ENCODE measurements at places on chromosomes 1 and 21.
A peak's percentile ranks its signal among the peaks of the same experiment; 100 is the strongest.

GRCh38 chr21:41641510-41641815, 125.4 kb downstream of the RIPK4 start:
- no peak for DNase-seq

- peak; percentile 43 for DNase-seq
Observed at GRCh38 chr1:74468982-74469603, 43.3 kb downstream of the LRRC53 start.

GRCh38 chr1:205286335-205286950, 35.1 kb downstream of the NUAK2 start:
- peak; percentile 39 for DNase-seq

DNA sequence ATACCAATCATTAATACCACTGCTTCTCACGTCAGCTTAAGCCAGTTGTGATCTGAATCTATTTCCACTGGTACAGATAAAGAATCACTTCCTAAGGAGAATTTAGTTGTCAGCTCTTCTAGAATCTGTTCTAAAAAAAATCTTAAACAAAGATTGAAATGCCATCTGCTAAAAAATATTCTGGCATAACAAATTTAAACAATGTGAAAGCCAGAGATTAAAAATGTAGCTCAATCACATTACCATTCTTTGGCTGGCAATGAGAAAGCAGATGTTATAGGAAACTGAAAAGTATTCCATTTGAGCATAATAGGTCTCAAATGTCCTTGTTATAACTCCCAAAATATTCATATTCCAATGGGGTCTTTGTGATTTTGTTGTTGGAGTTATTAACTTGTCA, 21.7 kb upstream of the LRRC8B start:
- DNase-seq, result no peak

- DNase-seq, result peak; percentile 70
Observed at GRCh38 chr1:160222546-160222945, 17.4 kb downstream of the PEA15 start.

DNA sequence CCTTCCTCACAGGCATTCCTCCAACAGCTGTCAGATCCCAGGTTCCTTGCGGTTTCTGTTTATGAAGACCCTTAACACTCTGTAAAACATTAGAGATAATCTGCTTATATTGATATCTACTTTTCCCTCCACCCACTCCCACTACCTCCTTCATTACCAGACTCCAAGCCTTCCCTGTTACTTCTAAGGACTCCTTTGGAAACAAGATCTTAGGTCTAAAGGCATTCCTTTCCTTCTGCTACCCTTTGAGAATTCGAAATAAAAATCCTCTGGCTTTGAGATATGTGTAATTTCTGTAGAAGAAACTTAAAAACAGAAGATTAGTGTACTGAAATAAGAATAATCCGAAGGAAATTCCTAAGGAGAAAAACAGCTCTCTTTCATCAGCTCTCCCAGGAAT, 23.7 kb upstream of the LYPLAL1 start:
- no peak for DNase-seq

- DNase-seq, result peak; percentile 46
Observed at GRCh38 chr21:40845441-40845995, 1.4 kb downstream of the DSCAM start.

GRCh38 chr1:100793659-100794058, 74.1 kb downstream of the VCAM1 start:
- no peak for DNase-seq

GRCh38 chr1:165631342-165632151, 513 bp downstream of the MGST3 start:
- DNase-seq, result peak; percentile 84

DNA sequence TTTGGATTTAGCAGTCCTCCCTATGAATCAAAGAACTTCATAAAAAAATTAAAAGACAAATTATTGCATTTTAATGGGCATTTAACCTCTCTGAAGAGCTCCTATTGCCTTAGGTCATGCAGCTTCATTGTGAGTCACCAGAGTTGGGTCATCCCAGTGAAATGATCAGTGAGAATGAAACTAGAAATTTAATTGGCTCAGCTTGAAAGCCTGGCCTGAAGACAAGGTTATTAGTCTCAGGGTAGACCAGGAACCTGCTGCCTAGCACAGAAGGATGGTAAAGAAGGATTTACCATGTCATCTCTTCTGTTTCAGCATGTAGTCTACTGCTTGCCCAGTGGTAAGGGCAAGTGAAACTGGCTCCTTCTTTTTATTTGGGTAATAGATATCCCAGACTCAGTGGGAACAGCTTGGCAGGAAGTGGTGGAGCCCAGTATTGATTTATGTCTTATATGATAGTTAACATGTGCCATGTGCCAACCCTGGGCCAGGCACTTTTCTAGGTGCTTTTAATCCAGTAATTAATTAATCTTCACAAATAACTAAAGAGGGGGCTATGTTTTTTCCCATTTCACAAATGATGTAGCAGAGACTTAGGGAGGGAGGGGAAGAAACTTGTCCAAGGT, 23.6 kb downstream of the LAMC2 start:
- peak; percentile 78 for DNase-seq

GRCh38 chr1:170669586-170670530, 5.9 kb downstream of the PRRX1 start:
- no peak for DNase-seq

GRCh38 chr1:35454616-35455015, 102.6 kb downstream of the KIAA0319L start:
- DNase-seq, result no peak

- DNase-seq, result no peak
Observed at GRCh38 chr1:65197636-65198035, 49.6 kb downstream of the AK4 start.

- DNase-seq, result peak; percentile 69
Observed at GRCh38 chr1:9101510-9102146, 27.3 kb downstream of the GPR157 start.

- no peak for DNase-seq
Observed at GRCh38 chr21:42737951-42738590, 84.7 kb downstream of the PDE9A start.

- peak; percentile 9 for DNase-seq
Observed at GRCh38 chr1:84540759-84541158, 33.5 kb downstream of the CTBS start.

- no peak for DNase-seq
Observed at GRCh38 chr1:207670192-207670591, 25.3 kb downstream of the CR1L start.

DNA sequence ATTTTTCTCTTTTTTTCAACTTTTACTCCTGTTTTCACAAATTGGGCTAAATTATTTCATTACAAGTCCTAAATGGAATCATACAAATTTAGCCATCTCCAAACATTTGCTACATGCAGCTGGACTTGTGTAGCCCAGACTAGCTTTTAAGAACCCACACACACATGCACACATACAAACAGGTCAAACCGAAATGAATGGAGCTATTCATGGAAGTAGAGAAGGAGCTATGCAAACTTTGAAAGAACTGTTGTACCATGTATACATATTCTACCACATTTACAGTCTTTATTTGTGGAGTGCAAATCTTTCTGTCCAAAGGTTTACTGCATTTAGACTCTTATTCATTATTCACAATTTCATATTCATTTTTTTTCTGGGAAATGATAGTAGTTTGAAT, 189.1 kb upstream of the RNPC3 start:
- no peak for DNase-seq

GRCh38 chr1:20115479-20115878, 3.9 kb downstream of the PLA2G2D start:
- no peak for DNase-seq

DNA sequence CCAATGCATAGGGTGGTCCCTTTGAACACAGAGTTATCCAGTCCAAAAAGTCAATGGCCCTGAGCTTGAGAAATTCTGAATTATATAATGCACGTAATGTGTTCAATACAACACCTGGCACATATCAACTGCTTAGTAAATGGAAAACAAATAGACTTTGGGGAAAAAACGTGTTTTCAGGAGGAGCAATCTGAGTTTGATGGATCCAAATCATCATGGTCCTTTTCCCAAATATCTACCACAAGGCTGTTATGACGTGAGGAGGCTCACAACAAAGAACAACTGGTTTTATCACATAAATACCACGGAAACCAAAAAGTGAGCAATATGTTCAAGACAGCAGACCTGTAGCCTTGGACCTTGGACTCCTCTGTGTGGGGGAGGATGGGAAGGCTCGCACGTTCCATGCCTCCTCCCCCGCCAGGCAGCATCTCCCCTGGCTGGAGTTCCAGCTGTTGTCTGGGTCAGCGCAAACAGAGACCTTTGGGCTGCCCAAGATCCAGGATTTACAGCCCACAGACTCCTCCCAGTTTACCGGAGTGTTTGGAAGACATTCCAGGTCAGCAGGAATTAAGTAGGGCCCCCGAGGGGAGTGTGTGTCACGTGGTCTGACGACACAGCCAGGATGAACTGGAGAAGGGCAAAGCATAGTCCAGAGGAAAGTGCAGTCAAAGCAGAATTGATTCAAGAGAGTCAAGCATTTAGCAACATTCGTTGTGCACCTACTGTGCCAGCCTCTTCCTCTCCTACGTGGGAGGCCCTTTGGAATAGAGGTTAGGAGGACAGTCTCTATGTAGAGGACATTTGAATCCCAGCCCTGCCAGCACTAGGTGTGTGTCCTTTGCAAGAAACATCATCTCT, 32.2 kb upstream of the MED18 start:
- no peak for DNase-seq

DNA sequence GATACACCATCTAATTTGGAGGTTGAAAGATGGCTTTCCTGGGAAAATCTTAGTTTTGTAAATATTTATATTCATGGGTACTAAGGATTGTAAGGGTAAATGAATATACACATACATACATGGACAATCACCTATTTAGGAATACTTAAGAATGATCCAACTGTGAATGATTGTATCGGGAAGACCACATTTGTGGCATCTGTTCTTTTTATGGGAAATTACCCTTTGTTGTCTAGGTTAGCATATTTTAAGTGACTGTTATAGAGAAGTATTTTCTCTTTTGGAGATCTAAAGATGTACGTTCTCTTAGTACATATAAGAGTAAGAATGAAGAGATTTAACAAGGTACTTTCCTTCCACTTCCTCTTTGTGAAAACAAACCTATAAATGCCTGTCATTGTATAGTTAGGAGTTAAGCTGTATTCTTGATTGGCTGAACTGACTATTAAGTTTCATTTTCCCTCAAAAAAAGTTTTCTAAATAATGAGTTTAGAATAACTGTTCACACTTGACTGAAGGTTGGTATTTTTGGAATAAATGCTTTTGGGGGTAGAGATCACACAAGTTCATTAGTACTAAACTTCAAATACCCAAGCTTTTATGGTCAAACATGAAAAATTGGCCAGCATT, 26.7 kb downstream of the SNX7 start:
- DNase-seq, result no peak

DNA sequence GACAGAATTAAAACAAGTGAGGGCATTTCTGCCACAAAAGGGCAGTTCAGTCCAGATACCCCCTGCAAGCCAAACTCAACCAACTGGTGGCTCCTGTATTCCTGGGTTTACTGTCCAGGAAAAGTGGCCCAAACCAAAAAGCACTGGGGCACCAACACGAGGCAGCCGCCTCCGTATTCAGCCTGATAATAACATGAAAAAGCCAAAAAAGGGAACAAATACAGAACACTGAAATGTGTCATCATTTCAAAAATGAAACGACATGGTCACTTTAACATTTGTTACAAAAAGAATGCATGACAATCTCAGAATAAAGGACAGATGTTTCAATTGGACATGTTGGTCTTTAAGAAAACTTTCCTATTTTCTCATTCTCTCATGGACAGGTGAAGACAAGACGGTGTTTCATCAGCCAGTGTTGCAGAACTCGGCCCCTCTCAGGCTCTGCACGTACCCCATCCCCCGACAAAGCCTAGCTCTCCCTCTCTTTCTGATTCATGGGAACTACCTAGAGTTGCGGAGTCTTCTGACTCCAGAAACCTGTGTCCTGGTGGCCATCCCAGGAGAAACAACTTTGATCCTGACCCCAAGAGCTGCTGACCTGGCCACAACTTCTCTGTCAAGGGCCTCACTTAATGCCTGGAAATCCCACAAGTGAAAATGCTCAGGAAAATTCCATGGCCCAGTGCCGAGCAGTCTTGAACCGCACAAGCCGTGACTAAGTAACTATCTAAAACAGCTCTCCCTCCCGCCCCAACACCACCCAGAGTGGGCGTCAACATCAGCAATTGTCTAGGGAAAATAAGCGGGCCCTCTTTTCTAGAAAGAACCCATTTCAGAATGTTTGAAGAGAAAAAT, 27.1 kb downstream of the ZBTB17 start:
- peak; percentile 93 for DNase-seq

- DNase-seq, result peak; percentile 95
Observed at GRCh38 chr1:119987112-119987511, 82.3 kb downstream of the NOTCH2 start.

DNA sequence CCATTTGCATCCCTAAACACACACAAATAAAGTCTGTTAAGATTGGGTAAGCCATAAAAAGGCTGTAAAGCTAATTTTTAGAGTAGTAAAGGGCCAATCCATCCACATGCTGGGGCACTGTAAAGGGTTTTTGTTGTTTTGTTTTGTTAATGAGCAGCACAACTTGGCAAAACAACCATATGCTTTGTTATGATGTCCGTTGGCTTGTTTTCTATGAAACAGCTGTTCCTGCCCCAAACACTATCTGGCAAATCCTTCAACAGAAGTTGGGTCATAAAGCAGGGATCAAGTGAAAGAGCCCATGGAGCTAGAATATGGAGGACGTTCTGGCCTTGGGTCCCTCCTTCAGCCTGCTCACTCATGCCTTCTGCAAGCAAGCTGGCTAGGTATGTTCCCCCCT, 183.6 kb downstream of the APP start:
- DNase-seq, result no peak

DNA sequence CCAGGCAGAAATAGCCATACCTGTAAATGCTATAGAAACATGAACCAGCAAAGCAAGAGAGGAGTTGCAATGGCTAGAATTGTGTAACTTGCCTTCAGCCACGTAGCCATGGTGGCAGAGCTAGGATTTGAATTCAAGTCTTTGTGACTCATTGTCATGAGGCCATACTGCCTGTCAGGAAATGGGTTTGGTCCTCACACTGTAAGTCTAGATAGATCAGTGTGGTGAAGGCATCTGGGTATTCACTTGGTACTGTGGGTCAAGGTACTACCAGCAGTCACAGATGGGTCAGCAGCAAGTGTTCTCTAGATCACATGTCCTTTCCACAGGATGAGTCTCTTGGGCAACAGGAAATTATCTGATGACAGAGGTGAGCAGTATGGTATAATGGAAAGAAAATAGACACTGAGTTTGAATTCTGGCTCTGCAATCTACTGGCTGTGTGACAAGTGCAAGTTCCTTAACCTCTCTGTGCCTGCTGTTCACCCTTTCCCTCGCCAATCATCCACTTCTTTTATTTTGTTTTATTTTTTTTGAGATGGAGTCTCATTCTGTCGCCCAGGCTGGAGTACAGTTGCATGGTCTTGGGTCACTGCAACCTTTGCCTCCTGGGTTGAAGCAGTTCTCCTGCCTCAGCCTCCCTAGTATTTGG, 36.9 kb downstream of the FGGY start:
- no peak for DNase-seq

DNA sequence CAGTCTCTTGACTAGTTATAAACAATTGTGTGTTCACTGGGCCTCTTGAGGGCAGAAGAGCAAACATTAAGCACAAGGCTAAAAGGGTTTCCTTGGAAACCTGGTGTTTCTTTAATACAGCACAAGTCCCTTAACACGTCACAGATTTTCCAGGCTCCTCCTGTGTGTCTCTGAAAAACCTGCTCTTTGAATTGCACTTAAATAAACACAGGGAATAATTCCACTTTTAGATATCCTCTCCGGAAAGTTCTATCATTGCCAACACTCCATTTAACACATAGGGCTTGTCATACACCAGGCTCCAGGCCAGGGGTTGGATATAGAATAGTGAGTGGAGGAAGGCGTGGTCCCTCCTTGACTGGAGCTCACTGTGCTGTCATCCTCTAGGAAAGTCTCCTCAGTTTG, 442.6 kb downstream of the DSCAM start:
- no peak for DNase-seq

GRCh38 chr1:178055093-178055492, 38.8 kb upstream of the RASAL2 start:
- DNase-seq, result peak; percentile 68

Data from fibroblast of skin of scalp (primary cell).